ENCODE measurements at places on chromosomes 11 and 22.
A peak's percentile ranks its signal among the peaks of the same experiment; 100 is the strongest.

DNA sequence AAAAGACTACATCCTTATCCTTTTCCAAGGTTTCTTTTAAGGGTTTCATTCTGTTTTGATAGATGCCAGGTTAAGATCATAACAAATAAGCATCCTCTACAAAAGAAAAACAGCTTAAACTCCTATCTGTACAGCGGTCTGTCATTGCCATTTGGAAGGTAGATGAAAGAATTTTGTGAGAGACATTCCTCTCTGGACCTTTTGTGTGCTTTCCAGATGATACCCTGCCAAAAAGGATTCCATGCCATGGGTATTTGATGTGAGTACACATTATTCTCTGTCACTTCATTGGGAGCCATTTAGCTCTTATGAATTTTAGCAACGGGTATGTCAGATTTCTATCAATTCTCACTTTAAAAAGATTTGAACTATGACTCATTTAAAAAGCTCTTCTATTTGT lies 153.7 kb downstream of the GRIA4 start:
- no peak for DNase-seq

GRCh38 chr22:43288807-43289420 lies 54.3 kb downstream of the SCUBE1 start:
- no peak for DNase-seq

GRCh38 chr11:77136074-77136473 lies 8.0 kb downstream of the MYO7A start:
- no peak for DNase-seq

DNA sequence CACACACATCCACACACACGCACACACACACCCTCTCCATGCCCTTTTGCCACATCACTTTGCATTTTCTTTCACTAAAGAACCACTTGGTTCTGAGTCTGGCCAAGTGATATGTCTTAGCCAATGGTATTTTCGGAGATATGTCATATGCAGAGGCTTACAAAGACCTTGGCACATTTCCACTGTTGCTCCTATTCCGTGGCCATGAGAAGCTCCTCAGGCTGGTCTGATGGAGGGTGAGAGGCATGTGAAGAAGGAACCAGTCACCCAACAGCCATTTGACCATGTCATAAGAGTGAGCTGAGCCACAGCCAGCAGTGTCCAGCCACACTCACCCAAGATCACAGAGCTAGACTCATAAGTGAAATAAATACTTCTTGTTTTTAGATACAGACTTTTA lies 212.6 kb upstream of the NAV2 start:
- DNase-seq: no peak

DNA sequence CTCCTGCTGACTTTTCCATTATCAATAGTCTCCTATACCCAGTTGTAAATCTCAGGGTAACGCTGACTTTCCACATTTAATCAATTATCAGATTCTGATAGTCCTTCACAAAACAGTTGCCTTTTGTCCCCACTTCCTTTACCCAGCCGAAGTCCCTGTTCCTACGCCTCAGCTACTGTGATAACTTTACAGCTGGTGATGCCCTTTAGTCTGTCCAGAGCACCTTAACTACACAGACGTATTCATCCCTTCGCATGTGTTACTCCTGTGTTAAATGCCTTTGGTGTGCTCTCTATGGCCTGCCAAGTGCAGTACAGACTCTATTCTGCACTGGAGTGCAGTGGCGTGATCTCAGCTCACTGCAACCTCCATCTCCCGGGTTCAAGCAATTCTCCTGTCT lies 20.2 kb downstream of the SSH3 start:
- DNase-seq: no peak

- DNase-seq: no peak
These were observed 546.4 kb downstream of the TBC1D22A start for GRCh38 chr22:47308886-47309285.

- DNase-seq: no peak
These were observed 90.4 kb downstream of the WT1 start for GRCh38 chr11:32344946-32345345.

DNA sequence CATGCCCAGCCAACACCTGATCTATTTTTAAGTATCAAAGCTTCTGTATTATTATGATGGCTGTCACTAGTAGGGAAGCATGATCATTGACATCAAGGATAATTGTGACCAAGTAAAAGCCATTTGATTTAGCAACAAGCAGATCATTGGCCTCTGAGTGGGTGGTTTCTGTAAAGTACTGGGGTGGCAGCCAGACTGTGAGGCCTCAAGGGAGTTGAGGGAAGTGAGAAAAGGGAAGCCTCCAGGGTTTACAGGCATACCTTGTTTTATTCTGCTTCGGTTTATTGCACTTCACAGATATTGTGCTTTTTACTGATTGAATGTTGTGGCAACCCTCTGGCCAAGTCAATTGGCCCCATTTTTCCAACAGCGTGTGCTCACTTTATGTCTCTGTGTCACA lies 60.1 kb downstream of the PRR5L start:
- DNase-seq: no peak

- DNase-seq: peak; percentile 49
These were observed 9.1 kb upstream of the OR10D3 start for GRCh38 chr11:124174001-124174583.

GRCh38 chr22:20273758-20274181 lies 5.7 kb upstream of the RTN4R start:
- DNase-seq: no peak

- DNase-seq: no peak
These were observed 5.5 kb downstream of the TTC28 start for GRCh38 chr22:28674121-28674563.

GRCh38 chr11:205221-206001 lies 1.8 kb downstream of the BET1L start:
- no peak for DNase-seq

DNA sequence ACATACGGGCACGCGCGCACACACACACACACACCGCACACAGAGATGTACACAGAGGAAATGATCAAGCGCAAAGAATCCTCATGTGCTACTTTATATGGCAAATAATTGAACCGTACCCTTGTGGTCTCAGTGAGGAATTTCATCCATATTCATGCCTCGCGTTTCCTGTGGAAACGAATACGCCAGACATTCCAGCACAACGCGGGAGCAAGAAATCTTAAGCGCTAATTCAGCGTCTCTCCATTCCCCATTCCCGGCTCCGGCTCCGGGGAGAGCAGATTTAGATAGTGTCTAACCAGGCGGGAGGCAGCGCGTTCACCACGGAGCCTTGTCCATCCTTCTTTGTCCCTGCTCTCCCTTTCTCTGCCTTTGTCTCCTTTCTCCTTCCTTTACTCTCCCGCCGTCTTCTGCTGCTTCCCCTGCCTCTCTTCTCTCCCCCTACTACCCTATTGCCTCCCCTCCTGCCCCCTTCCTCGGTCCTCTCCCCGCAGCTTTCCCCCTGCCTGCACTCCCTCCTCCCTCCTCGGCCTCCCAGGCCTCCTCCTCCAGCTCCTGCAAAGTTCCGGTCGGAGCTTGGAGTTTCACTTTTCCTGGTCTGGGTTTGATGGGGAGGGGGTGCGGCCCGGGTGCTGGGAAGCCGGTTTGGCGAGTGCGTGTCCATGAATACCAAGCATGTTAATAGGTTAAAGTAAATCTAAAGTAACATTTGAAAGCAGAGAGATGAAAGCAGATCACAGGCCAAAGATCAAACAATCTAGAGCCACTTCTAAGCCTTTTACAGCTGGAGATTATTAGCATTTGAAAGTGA lies 579.3 kb downstream of the BUD13 start:
- peak; percentile 82 for DNase-seq

DNA sequence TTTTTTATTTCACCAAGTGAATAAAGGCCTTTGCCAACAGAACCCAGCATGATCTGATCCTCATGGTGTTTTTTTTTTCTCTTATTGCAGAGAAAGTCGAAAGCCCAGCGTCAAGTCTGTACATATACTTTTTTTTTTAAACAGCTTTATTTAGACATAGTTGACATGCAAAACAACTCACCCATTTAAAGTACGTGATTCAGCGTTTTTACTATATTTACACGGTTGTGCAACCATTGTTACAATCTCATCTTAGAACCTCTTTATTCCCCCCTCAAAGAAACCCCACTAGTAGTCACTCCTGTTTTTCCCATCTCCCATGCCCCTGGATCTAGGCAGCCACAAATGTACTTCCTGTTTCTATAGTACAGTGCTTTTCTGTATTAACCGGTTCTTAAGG lies 20.6 kb upstream of the AP1B1 start:
- DNase-seq: no peak
